ENCODE measurements at places on chromosomes 6 and 20.

DNA sequence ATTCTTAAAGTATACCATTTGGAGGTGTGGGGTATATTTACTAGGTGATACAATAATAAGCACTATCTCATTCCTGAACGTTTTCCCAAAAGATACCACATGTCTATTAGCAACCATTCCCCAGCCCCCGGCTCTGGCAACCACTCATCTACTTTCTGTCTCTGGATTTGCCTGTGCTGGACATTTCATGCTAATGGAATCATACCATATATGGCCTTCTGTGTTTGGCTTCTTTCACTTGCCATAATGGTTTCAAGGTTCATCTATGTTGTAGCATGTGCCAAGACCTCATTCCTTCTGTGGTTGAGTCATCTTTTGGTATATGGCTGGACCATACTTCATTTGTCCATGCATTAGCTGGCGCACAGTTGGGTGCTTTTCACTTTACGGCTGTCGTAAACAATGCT, 39.7 kb downstream of the BCAS4 start:
- peak; percentile 64 for DNase-seq

GRCh38 chr6:98014442-98015201, 731.6 kb upstream of the MMS22L start:
- no peak for DNase-seq

DNA sequence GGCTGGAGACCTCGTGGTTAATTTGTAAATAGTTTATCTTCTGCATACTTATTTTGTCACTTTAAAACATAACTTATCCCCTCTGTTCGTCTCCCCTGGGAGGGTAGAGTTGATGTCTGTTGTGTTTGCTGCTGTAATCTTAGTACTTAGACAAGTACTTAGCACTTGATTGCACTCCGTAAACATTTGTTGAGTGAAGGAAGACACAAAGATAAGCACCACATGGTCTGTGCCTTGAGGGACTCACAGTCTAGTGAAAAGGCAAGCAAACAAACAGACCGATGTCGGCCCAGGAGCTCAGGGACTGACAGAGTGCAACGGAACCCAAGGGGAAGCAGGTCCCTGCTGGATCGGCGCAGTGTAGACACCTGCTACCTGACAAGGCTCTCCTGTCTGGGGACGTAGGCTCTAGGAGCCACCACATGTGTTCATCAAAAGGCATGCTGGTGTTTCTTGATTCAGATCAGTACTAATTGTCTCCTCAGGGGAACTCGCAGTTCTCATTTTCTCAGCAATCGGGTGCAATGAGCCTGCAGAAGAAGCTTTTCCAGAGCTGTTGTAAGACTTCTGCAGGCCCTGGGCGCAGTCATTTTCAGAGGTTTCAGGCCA, 31.4 kb downstream of the EDN3 start:
- no peak for DNase-seq

- no peak for DNase-seq
Measured at GRCh38 chr20:24782801-24783630, 166.1 kb upstream of the CST7 start.

GRCh38 chr6:118679327-118679901, 28.0 kb upstream of the CEP85L start:
- peak; percentile 64 for DNase-seq

DNA sequence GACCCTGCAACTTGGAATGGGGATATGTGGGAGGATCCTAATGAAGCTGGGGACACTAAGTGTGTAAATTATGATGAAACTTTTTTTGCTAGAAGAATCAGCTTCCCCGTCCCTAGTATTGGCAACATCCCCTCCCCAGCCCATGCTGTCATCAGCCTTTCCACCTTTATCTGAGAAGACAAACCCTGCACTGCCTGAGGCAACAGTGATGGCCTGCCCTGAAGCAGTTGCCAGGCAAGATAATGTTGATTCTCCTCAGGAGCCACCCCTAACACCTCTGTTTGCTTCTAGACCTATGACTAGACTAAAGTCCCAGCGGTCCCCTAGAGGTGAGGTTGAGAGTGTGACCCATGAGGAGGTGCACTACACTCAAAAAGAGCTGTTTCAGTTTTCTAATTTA, 27.1 kb downstream of the MICA start:
- no peak for DNase-seq

DNA sequence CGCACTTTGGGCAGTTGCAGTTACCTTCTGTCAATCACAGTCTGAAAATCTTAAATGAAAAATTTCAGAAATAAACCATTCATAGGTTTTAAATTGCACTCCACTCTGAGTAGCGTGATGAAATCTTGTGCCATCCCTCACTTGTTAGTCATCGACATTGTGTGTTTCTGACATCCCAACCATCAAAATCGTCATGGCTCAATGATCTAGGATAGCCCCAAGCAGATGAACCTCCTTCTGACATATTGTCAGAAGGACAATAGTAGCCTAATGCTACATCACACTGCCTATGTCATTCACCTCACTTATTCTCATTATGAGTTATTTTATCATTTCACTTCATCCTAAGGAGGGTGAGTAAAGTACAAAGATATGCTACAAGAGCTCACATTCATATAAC, 284.8 kb downstream of the PTPRK start:
- peak; percentile 70 for DNase-seq

- DNase-seq = peak; percentile 34
Measured at GRCh38 chr6:147447835-147448611, 60.5 kb upstream of the SAMD5 start.

DNA sequence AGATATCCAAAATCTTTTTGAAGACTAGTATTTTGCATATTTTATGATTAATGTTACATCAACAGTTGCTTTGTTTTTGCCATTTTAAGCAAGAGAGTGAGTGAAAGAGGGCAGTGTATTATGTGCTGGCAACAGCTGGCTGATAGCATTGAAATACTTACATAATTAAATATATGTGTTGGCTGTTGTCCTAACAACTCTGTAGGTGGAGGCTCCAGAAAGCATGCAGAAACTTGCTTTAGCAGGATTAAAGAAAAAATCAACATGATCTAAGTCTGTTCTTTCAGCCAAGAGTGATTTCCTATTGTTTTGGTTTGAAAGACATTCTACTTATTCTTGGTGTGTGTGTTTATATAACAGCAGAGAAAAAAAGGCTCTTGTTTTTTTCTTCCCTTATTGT, 127.5 kb downstream of the CDKAL1 start:
- peak; percentile 80 for DNase-seq

DNA sequence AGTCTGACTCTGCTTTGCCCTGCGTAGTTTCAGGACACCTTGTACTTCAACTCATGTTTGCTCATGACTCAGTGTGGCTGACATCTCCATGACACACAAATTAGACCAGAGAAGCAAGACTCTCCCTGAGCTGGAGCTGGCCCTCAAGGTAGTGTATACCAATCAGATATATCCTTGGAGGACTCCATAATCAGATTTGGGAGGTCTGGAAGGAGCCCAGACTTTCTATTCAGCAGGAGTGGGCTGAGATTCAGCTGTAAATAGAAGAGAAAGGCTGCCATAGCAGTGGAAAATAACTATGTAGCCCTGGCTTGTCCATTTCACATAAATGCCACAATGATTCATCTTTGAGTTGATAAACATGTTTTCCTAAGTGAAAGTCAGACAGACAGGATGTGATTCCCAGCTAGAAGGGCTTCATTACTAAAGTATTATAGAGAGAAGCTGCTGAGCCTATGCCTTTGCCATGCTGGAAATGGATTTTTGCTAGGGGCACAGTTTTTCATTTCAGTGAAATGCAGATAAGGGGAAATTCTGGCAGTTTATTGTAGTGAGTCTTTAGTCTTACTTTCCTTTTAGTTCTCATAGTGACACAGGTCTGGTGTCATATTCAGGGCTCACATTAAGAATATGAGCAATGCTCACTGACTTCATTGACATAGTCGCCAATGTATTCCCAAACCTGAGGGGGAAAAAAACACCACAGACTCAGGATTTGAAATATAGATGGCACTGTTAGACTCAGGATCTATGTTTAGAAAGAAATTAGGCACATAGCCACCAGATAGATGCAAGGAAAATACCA, 95.3 kb downstream of the CLVS2 start:
- peak; percentile 84 for DNase-seq

- DNase-seq = no peak
Measured at GRCh38 chr6:33988121-33989015, 157.5 kb downstream of the GRM4 start.

DNA sequence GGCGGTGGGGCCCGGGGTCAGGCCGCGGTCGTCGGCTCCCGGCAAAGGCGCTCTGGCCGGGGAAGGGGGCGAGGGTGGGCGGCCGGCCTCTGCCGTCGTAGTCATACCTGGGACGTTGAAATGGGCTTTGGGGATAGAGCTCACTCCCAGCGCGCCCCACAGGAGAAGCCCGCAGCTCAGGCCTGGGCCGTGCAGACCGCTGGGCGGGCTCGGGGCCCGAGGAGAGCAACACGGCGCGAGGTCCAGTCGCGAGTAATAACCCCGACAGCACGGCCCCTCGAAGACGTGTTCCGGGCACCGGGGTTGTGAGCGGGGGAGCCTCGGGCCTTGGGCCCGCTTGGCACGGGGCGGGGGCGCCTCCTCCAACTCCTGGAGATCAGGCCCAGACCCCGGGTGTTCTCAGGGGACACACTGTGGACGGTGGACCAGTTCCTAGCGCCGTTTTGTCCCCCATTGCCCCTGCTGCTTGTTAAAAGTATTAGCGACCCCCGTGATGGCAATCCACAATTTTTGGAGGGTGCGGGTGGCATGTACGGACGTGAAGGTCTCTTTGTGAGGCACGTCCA, 10.9 kb downstream of the FOXC1 start:
- no peak for DNase-seq

DNA sequence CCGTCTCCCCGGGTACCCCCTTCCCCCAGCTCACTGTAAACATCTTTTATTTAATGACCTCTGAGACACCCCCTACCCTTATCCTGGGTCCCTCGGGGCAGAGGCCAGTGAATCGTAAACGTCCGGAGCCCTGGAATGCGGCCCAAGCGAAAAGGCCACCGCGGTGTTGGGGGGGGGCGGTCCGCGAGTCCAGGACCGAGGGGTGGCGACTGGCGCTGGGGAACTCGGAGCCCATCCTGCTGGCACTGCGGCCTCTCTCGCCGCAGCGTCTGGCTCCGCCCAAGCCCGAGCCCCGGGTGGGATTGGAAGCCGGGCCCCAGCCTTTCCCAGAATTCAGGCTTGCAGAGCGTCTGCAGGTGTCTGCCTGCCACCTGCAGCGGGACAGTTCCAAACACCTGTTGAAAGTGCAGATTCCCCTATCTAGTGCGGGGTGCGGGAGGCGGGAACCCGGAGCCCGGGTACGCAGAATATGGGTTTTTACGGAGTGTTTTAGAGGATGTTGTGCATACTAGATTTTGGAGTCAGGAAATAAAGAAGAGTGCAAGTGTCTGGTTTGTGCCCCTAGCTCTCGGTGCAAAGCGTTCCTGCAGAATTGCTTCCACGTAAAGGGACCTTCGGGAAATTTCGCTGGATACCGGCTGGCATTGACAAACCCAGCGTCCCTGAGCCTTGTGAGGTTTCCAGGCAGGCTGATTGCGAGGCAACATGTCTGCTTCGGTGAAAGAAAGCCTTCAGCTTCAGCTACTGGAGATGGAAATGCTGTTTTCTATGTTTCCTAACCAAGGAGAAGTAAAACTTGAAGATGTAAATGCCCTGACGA, 800 bp downstream of the RWDD2A start:
- DNase-seq = peak; percentile 32

GRCh38 chr6:125957845-125958244, 1.3 kb downstream of the HINT3 start:
- peak; percentile 82 for DNase-seq

DNA sequence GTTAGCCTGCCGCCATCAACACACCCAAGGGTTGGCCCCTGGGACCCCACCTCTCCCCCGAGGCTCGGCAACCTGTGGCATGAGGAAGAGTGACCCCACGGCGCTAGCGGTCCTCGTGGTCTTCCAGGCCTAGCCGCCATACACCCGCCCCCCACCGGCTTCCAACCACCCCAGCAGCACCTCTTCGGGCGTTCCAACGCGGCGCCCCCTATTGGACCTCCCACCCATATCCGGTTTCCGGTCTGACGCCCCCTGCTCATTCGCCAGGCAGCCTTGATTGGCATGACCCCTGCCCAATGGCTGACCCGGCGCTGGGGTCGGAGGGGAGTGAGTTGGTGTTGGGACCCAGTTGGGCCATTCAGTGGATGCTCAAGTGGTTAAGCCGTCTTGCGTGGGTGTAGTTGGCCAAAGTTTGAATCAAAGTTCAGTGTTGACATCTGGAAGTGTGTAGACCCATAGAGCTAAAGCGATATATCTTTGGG, at the start of gene GNAS-AS1:
TSS of gene GNAS-AS1 (minus strand) at position 210 of the 482 bp plus-strand sequence.
- peak; percentile 79 for DNase-seq

- no peak for DNase-seq
Measured at GRCh38 chr6:123638865-123639264, 2.1 kb upstream of the TRDN start.

- no peak for DNase-seq
Measured at GRCh38 chr6:10531503-10531902, 10.4 kb downstream of the GCNT2 start.

GRCh38 chr20:533526-533925, 10.1 kb downstream of the CSNK2A1 start:
- DNase-seq = no peak
